LHCN-M2 (cell line): ENCODE measurements at places on chromosomes 12 and 14.

DNA sequence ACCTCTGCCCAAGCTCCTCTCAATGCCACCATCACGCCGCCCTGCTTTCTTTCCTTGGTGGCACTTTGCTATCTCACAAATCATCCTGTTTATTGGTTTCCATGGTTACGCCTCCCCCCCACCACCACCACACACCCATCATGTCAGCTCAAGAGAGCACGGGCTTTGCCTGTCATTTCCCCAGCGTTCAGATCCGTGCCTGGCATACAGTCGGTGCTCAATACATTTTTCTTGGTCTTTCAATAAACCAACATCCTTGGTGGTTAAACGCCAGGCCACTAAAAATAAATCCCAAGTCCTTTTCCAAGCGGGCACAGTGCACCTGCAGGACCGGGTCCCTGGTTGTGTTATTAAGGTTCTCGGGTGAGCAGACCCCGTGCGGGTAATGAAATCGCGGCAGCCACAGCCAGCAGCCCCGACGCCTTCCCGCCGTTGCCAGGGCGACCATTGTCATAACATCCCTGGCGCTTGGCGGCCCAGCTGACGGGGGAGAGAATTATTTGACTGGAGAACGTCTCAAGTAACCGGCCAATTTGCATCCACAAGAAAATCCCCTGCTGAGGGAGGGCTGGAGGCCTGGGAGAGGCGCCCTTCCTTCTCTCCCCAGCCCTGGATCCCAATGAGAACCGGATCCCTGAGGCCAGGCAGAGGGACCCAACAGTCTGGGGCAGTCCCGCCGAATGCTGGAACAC lies 92.9 kb downstream of the KSR2 start:
- DNase-seq: peak; percentile 13

- DNase-seq: peak; percentile 25
Observed at GRCh38 chr12:2057041-2057794, 4.4 kb downstream of the CACNA1C start.

- peak; percentile 46 for DNase-seq
Observed at GRCh38 chr12:25585021-25585523, 32.0 kb upstream of the LMNTD1 start.

DNA sequence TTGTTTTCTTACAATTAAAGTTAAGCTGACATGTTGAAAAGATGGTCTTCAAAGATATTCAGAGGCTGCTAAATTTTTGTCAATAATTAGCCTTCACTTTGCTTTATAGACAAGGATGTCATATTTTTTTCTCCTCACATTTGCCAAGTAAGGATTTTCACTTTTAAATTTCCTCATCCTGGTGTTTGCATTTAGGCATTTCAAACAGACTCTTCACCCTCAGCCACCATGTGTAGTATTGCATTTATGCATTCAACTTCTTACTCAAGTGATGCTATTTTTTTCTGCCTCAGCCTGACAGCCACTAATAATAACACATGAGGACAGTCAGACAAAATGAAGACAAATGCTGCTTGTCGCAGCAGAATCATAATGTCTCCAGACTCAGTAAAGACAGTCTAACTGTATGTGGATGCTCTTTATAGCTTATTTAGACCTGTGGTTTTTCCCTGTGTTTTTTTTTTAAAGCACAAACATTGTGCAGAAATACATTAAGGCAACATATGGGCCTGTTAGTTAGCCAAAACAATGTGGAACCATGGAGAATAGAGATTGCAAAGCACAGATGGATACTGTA lies 481.5 kb downstream of the NPAS3 start:
- no peak for DNase-seq

DNA sequence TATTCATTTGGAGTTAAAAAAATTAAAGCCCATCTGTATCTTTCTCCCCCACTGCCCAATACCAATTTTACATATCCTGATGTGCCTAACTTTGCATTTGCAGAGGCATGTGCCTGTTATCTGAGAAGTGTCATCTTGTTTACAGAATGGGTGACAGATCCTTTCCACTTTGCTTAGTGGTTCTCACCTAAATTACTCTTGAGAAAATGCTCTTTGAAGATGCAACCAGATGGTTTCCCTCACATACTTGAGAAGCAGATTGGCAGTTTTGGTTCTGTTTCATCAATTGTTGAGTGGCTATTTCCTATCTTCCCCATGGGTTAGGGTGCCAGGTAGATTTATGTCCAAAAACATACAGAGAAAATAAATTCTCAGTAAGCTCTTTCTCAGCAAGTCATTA lies 1051.4 kb upstream of the ATXN7L3B start:
- no peak for DNase-seq

- DNase-seq: peak; percentile 92
Observed at GRCh38 chr12:58529897-58530741, 390.2 kb downstream of the LRIG3 start.

GRCh38 chr12:2681450-2682205 lies 113.1 kb upstream of the FKBP4 start:
- no peak for DNase-seq

GRCh38 chr12:30753751-30754382 lies 884 bp downstream of the CAPRIN2 start:
- DNase-seq: peak; percentile 19

GRCh38 chr14:36805131-36805559 lies 143.5 kb downstream of the PAX9 start:
- DNase-seq: no peak

GRCh38 chr12:12716151-12716792 lies 896 bp upstream of the CDKN1B start:
- DNase-seq: peak; percentile 25

DNA sequence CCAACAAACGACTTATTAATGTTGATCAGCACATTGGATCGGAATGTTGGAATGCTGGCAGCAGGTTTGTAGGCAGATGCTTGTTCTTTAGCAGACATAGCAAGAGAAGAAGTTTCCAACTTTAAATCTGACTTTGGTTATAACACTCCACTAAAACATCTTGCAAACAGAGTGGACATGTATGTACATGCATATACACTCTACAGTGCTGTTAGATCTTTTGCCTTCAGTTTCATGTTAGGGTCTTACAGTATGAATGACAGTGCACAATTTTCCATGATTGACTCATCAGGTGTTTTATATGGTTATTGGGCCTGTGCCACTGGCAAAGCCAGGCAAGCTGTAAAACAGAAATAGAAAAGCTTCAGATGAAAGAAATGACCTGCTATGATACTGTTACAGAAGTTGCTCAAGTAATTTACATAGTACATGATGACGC lies 14.3 kb upstream of the DHRS7 start:
- DNase-seq: peak; percentile 38

DNA sequence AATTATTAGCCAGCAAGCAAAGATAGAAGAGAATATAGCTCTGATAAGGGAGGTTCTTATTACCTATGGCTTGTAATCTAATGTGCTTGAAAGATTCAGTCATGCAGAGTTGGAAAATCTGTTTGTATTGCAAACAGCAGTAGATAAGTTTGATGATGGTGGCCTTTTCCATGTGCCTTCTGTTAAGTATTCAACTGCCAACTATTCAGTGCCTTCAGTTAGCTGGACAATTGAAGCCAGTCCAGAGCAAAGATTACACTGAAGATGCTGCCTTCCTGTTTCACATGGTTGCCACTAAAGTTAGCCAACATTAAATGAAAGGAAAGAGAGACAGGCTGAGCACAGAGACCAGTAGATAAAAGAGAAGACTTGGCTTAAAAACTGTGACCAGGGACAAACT lies 92.7 kb upstream of the SLC38A2 start:
- no peak for DNase-seq

DNA sequence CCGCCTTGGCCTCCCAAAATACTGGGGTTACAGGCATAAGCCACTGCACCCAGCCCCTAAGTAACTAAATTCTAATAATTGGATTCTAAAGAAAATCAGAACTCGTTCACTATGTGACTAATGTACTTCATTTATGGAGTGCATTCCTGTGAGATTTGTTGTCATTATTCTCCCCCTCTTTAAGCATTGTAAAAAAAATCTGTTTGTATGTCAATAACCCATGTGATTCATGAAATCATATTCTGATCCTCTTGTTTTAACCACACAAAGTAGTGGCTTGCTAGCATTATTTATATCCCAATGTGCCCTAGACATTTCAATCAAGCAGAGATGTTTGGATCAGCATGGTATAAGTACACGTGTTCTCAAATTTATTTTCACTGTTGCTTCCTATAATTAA lies 78.2 kb upstream of the OSBPL8 start:
- peak; percentile 75 for DNase-seq

DNA sequence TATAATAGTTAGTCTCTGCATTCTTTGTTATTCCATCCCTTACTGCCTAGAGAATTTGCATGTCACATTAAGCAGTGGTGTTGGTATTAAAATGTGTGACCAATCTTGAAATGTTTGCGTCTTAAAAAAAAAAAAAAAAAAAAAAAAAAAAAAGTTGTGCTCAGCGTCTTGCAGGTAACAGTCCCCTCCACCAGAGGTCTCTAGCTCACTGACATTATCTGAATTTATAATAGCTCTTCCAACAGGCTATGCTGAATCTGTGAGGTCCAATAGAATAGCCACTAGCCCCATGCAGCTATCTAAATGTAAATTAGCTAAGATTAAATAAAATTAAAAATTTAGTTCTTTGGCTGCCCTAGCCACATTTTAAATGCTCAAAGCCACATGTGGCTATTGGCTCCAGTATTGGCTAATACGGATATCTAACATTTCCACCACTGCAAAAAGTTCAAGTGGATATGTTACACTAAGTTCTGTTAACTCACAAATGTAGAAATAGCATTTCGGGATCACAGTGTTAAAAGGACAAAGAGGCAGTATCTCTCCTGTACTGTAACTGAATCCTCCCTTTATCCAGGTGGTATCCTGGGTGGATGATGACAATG lies 28.7 kb downstream of the NKX2-8 start:
- DNase-seq: peak; percentile 38

DNA sequence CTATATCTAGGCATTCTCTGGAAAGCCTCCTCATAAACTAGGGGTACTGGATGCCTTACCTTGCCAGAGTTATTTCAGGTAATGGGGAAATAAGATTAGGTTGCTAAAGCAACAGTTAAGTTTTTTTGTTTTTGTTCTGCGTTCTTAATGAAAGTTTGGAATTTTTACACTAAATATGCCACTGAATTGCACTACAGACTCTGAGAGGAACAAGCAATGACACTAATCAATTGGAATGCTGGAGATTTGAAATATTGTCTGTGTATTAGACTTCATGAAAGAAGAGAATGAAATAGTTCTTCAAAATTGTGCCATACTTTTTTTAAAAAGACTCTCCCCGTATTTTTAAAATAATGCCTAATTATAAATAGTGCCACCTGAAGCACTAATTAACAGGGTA lies 287.8 kb downstream of the NAV3 start:
- no peak for DNase-seq

- DNase-seq: no peak
Observed at GRCh38 chr12:12399776-12400305, 43.0 kb downstream of the BORCS5 start.

DNA sequence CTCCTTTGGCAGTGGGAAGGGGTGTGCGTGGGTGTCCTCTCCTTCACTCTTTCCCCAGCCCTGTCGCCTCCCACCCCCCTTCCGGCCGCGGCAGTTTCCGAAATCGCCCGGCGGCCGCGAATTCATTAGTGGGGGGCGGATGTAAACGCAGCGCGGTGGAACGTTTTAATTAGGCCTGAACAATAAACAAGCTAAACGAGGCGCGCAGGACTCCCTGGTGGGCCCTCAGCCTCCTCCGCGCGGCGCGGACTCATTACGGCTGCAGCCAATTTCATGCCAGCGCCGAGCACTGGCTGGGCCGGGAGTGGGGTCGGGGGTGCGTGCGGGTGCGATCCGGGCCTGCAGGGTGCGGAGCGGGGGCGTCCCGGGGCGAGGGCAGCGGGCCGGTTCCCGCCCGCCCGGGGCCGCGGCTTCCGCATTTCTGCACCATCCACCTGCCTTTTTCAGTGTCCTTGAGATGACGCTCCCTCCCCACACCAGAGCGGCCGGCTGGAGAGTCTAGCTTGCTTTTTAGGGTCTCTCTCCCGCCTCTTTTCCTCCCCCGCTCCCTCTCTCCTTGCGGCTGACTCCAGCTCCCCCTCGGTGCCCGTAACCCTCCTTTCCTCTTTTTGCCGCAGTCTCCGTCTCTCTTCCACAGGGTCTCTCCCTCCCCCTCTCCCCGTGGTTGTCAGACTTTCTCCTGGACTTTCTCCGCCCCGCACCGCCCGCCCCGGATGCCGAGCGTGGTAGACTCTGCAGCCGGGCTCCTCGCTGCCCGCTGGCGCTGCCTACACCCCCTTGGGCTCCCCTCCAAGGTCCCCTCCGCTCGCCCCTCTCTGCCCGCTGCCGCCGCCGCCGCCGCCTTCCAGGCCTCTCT lies at the start of gene CISTR:
Gene CISTR, minus strand, starts transcription at position 644 of the 856 bp plus-strand sequence.
- DNase-seq: no peak
